ENCODE measurements at places on chromosomes 5 and 9.

- DNase-seq = no peak
Observed at GRCh38 chr5:77607324-77607723, 31.2 kb downstream of the OTP start.

DNA sequence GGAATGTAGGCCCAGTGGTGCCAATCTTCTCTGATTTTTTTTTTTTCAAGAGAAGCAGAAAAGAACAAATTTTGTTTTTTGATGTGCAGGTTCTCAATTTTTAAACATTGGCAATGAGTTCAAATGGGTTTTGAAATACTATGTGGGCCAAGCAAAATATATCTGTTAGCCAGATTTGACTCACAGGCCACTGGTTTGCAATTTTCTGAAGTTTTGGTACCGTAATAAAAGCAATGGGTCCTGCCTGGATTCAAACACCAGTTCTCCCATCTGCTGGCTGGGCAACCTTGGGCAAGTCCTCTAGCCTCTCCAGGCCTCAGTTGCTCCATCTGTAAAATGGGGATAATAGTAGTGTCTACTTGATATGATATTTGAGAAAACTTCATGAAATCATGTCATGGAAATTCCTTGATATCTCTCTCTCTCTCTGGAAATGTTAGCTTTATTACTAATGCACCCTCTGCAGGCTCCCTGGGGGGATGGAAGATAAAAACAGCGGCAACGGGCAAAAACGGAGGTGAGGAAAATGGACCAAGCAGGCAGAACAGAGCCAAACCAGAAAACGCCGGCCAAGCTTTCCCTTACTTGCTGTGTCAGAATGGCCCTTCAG is 63.4 kb downstream of the SMIM23 start:
- no peak for DNase-seq

- no peak for DNase-seq
Observed at GRCh38 chr5:160009591-160009989, 651 bp downstream of the TTC1 start.

GRCh38 chr9:137311986-137312851 is 10.1 kb upstream of the NRARP start:
- DNase-seq = no peak

DNA sequence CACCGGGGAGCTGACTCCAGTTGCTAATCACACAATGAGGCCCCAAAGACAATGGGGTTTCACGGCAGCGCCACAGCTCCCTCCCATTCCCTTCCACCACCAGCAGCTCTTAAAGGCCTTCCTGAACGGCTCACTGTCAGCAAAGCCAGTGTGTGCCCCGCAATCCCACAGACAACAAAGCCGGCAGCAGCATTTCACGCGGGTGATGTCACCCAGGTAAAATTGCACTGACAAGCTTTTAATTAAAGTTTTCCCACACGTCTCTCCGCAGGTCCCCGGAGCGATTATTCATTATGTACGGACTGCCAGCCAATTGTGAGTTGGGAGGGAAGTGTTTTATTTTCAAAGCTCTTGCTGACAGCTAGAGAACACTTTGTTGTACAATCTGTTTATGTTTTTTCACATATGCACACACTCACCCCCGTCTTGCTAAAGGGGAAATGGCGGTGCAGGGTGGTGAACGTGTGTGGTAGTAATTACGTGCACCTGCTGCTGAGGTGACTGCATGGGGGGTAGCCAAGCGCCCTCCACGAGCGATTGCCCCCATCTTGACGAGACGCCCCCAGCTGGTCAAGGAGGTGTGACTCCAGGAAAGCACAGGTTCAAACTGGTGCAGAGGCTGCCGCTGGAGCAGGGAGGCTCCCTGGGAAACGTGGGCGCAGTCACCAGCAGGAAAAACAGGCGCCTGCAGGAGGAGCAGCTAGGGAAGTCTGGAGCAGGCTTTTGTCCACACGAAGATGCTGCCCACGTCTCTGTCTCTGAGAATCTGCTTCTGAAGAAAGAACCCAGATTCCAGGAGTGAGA is 65.0 kb downstream of the IRX2 start:
- DNase-seq = peak; percentile 61
